ENCODE measurements at places on chromosomes 11 and 22. TPM values are rescaled to one million over a fixed set of nuclear protein-coding genes. Genes with fewer than 3 reads are reported as not detected.

DNA sequence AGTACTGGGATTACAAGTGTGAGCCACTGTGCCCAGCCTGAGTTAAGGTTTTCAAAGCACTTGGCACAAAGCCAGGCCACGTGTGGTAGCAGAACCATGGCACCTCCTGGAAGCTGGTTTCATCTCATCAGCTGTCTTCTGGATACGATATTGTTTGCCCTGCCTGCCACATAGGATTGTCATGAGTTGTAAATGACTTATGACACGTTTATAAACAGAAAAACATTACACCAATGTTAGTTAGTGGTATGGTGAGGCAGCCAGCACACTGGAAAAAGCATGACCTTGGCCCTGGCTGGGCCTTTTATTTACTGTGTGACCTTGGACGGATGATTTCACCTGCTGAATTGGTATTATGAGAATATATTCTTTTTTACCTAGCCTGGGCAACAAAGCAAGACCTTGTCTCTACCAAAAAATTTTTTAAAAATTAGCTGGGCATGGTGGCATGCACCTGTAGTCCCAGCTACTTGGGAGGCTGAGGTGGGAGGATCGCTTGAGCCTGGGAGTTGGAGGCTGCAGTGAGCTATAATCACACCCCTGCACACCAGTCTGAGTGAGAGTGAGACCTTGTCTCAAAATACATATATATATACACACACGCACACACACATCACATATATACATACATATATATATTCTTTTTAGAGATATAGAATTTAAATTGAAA is 24.0 kb upstream of the MYH9 start:
- H3K4me3 ChIP-seq: no peak overlapping the region
- H3K4me1 ChIP-seq: peaks cover 70% of the 10 kb centered on the region
- no peak overlapping the region for H3K27ac ChIP-seq
- no peak for DNase-seq
- no peaks in the 10 kb centered on the region for H3K27me3 ChIP-seq

- no peak overlapping the region for H3K27ac ChIP-seq
- no peak for DNase-seq
- no peaks in the 10 kb centered on the region for H3K36me3 ChIP-seq
- H3K4me3 ChIP-seq: no peak overlapping the region
Observed at GRCh38 chr11:66686100-66686785, 8.6 kb upstream of the RBM4B start.

- H3K4me1 ChIP-seq: peaks cover 8% of the 10 kb centered on the region
- H3K36me3 ChIP-seq: peaks cover 1% of the 10 kb centered on the region
Observed at GRCh38 chr22:27913162-27913741, 5.8 kb downstream of the PITPNB start.

DNA sequence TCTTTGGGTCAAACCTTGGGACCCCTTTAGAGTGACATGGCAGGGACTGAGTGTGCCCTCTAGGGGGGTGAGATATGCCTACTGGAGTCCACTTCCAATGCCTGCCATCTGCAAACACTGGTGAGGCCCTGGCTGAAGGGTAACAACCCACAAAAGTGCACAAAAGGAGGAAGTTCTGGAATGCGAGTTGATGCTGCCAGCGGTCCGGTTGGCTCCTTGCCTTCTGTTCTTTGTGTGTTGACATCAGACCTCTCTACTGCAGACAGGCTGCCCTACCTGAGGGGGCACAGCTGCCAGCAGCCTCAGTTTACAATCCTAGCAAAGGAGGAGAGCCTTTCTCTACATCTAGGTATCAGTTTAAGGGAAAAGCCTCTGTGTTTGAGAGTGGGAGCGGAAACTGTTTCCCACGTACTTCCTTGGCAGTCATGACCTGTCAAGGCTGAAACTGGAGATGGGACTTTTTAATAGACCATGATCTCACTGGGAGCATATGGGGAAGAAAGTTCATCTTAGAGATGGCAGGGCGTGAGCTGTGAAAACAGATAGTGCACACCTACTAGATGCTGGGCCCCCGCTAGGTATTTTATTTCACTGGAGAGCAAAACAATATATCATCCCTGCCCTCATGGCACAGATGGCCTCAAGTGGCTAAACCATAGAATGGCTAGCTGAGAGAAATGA is 27.2 kb downstream of the BMAL1 start:
- no peaks in the 10 kb centered on the region for H3K27me3 ChIP-seq
- H3K4me1 ChIP-seq: peaks cover 12% of the 10 kb centered on the region
- H3K27ac ChIP-seq: no peak overlapping the region
- no peak overlapping the region for H3K4me3 ChIP-seq
- H3K36me3 ChIP-seq: no peaks in the 10 kb centered on the region

DNA sequence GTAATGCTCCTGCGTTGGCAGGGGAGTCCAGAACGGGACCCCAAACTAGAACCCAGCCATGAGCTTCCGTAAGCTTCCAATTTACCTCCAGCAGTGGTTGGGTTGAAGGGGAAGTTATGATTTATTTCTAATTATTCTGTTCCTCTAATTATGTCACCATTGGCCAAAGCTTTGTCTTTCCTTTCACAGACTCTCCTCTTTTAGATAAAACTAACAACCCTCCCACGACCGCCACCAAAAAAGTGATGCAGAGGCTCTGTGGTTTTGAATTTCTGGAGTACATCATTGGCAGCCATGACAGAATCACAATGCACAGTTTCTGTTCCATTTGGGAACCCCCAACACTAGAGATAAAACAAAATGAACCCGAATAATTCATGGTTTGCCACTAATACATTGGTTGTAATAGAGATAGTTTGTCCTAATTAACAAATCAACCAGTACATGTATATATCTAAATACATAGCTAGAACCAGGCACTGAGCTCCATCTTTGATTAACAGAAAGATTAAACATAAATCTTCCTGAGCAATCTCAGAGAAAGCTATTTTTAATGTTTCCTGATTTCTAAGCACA is 64.3 kb downstream of the ETS1 start:
- peaks cover 18% of the 10 kb centered on the region for H3K36me3 ChIP-seq
- H3K4me3 ChIP-seq: peak overlapping the region; percentile 90
- peak; percentile 72 for DNase-seq
- H3K4me1 ChIP-seq: peaks cover 34% of the 10 kb centered on the region

GRCh38 chr11:96110302-96110701 is 186.4 kb upstream of the MTMR2 start:
- no peak for DNase-seq
- H3K27ac ChIP-seq: no peak overlapping the region
- H3K36me3 ChIP-seq: no peaks in the 10 kb centered on the region

- H3K27me3 ChIP-seq: no peaks in the 10 kb centered on the region
- no peak overlapping the region for H3K27ac ChIP-seq
Observed at GRCh38 chr22:35329114-35329847, 29.6 kb downstream of the TOM1 start.

DNA sequence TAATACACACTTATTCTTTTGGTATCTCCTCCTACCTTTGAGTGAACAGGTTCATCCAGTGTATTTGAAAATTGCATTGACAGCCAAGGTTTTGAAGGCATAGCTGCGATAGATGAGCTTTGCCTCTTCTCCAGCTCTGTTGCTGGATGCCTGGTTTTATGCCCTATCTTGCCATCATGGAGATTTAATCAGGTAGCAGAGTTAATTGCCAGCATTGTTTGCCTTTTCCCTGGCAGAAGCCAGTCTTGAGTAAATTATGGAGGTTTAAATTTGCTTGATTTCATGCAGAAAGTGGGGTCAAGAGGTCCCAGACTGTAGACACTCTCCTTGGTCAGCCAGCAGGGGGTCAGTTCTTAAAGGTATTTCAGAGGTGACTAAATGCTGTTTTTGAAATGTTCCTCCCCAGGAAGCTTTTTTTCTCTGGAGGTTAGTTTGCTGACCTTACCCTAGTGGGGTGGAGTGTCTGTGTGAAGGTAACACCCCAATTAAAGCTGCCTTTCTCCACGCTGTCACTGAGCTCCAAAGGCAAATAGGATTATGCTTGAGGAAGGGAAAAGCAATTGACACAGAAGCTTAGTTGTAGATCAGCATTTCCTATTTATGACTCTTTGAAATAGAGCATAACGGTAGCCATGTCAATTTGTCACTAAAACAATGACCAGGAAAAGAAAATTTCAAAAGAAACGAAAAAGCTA is 96.0 kb downstream of the EXT2 start:
- H3K27me3 ChIP-seq: no peaks in the 10 kb centered on the region
- no peak overlapping the region for H3K27ac ChIP-seq
- H3K4me3 ChIP-seq: no peak overlapping the region
- no peaks in the 10 kb centered on the region for H3K36me3 ChIP-seq
- no peak for DNase-seq
- H3K4me1 ChIP-seq: no peaks in the 10 kb centered on the region

DNA sequence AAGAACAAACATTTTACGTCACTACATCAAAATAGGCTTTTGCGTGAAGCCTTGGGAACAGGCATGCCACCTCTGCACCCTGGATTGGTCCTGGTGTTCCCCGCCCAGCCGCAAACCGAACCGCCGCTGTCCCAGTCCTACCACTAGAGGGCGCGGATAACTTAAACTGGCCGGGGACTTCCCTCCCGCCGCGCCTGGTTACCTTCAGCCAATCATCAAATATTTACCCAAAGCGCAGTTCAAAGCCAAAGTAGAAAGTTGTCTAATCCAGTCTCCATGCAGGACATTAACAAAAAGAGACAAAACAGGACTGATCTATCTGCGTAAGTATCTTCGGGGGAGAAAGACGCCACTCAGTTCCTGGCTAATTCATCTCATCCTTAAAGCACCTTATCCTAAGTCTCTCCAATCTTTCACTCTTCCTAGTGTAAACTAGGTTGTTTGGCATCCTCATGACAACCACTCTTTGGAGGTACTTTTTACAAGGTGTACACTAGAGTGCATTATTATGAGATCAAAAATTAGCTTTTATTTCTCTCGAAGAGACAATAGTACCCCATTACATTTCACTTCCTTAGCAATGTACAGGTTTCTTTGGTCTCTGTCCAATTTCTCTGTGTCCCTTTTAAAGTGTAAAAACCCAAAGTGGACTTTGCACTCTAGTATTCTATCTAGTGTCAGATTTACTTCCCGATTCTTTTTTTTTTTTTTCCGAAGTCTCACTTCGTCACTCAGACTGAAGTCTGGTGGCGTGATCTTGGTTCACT is 3.9 kb upstream of the CRY2 start:
- H3K36me3 ChIP-seq: no peaks in the 10 kb centered on the region
- H3K27me3 ChIP-seq: no peaks in the 10 kb centered on the region
- H3K4me1 ChIP-seq: peaks cover 20% of the 10 kb centered on the region

DNA sequence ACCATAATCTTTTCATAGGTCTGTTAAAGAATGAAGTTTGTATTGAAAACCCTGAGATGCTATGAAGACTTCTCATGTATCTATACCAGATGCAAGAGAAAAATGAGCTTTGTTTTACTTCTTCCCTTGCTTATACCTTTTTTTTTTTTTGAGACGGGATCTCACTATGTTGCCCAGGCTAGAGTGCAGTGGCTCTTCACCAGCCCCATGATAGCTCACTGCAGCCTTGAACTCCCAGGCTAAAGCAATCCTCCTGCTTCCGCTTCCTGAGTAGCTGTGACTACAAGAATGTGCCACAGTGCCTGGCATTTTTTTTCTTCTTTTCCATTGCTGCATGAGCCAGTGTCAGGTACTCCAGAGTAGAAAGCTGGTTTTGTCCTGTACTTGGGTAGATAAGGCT is 10.8 kb downstream of the CEP295 start:
- no peak overlapping the region for H3K4me3 ChIP-seq
- H3K27me3 ChIP-seq: no peaks in the 10 kb centered on the region
- H3K4me1 ChIP-seq: no peaks in the 10 kb centered on the region
- no peak overlapping the region for H3K27ac ChIP-seq
- peaks cover 37% of the 10 kb centered on the region for H3K36me3 ChIP-seq

- H3K27me3 ChIP-seq: peaks cover 23% of the 10 kb centered on the region
- H3K36me3 ChIP-seq: no peaks in the 10 kb centered on the region
- peaks cover 21% of the 10 kb centered on the region for H3K4me1 ChIP-seq
- H3K4me3 ChIP-seq: no peak overlapping the region
- peak; percentile 72 for DNase-seq
Observed at GRCh38 chr11:119741369-119742262, 12.6 kb upstream of the NECTIN1 start.

GRCh38 chr11:130582981-130583380 is 134.5 kb downstream of the ADAMTS15 start:
- no peaks in the 10 kb centered on the region for H3K36me3 ChIP-seq
- no peak for DNase-seq
- no peak overlapping the region for H3K27ac ChIP-seq
- no peak overlapping the region for H3K4me3 ChIP-seq
- H3K4me1 ChIP-seq: no peaks in the 10 kb centered on the region

DNA sequence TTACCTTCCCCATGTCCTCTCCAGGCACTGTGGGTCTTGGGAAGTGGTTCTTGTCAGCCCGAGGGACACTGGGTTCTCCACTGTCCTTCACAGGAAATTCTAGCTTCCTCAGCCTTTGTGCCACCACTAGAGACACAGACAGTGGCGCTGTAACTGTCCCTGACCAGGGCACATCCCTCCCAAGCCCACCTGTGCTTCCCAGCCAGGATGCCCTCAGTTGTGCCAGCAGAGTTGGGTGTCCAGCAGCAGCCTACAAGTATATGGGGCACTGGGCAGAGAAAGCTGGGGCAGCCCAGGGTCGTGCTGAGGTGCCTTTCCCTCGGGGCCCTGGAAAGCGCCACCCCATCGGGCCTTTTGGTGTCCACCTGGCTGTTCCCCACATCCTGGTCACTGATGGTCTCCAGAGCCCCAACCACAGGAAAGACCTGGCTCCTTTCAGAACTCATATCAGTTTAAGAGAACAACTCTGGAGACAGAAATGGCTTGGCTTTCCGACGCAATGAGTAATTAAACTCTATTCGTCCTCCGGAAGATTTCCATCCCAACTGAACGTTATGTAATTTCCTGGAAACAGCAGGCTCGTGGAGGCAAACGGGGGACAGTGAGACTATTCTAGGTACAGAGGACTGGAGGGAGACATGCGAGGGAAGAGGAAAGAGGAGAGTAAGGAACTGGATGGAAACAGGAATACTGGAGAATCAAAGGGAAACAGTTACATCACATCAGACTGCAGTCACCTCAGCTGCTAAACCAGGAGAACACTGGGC is 28.6 kb downstream of the PPP2R1B start:
- no peak overlapping the region for H3K4me3 ChIP-seq
- peaks cover 6% of the 10 kb centered on the region for H3K36me3 ChIP-seq
- no peak overlapping the region for H3K27ac ChIP-seq
- H3K4me1 ChIP-seq: no peaks in the 10 kb centered on the region
- DNase-seq: no peak
- H3K27me3 ChIP-seq: no peaks in the 10 kb centered on the region

DNA sequence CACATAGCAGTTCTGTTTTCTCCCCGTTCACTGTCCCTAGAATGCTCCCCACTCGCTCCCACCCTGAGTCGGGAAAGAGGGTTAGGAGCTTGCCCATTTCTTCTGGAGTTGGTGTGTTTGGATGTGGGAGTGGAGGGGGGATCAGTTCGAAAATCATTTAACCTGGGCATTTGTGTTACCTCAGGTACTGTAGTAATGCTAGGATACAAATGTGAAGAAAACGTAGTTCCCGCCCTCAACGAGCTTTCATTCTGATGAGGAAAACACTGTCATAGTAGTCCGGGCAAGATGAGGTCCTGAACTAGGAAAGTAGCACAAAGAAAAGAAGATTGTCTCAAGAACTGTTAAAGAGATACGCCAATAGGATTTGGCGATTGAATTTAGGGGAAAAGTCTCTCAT is 539 bp downstream of the SDHD start:
- DNase-seq: peak; percentile 13
- peaks cover 56% of the 10 kb centered on the region for H3K36me3 ChIP-seq
- peaks cover 21% of the 10 kb centered on the region for H3K4me1 ChIP-seq
- H3K27me3 ChIP-seq: no peaks in the 10 kb centered on the region
- H3K4me3 ChIP-seq: peak overlapping the region; percentile 96

LRRC55 gene
- not detected for total RNA-seq

ZDHHC5 gene
- total RNA-seq: 56.2 TPM

KCNE3 gene
- not detected for total RNA-seq

NFAM1 gene
- 0.27 TPM for total RNA-seq

PKNOX2 gene
- total RNA-seq: not detected

C11orf86 gene
- not detected for total RNA-seq

CNTF gene
- total RNA-seq: 5.9 TPM

OR52E8 gene
- not detected for total RNA-seq

EPS8L2 gene
- total RNA-seq: 13.9 TPM

SLC22A25 gene
- not detected for total RNA-seq

TMEM25 gene
- total RNA-seq: 16.3 TPM

MGAT3 gene
- 28.0 TPM for total RNA-seq

Data from B cell (primary cell).